ENCODE measurements at places on chromosomes 5 and 9.

GRCh38 chr9:74007833-74008232, 489.3 kb upstream of the RORB start:
- no peak for DNase-seq

GRCh38 chr5:136484808-136485325, 119.5 kb upstream of the TRPC7 start:
- DNase-seq, result no peak

DNA sequence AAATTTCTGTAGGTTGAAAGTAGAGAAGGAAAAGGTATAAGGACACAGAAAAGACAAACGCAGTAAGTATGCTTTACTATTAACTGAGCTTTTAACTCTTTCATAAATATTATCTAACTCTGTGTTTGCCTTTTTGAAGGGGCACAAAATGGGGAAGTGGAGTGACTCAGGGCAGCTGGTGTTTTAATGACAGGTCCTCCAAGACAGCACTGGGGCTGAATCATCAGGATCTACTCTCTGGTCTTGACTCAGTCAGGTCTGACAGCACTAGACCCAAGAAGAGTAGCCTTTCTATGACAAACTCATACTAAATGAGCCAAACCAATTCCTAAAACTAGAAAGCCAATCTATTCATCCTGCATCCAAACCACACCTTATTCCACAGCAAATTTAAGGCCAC, 102.2 kb downstream of the APTX start:
- DNase-seq, result no peak

DNA sequence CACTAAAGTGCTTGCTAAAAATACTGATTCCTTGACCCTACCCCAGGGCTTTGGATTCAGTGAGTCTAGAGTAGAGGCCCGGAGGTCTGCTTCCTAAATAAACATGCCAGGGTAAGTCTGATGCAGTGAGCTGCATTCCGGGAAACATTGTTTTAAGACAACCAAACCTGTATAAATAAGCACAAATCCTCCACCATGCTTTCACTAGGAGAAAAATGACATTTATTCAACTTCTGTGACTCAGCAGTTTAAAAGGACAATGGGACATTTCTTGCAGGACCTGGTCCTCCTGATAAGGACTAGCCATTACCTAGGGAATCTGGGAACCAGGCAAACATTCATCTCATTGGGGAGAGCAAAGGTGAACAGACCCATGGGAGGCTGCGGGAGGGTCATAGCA, 335.3 kb downstream of the MLLT3 start:
- no peak for DNase-seq

GRCh38 chr5:62578540-62578939, at the start of gene LRRC70:
Gene LRRC70 (plus strand): TSS chr5:62578819. CDS start chr5:62579439, 620 bp downstream.
- no peak for DNase-seq

GRCh38 chr5:67644221-67644920, 447.8 kb upstream of the CD180 start:
- DNase-seq, result no peak

- no peak for DNase-seq
Observed at GRCh38 chr9:105661011-105661410, 1.2 kb upstream of the TAL2 start.

DNA sequence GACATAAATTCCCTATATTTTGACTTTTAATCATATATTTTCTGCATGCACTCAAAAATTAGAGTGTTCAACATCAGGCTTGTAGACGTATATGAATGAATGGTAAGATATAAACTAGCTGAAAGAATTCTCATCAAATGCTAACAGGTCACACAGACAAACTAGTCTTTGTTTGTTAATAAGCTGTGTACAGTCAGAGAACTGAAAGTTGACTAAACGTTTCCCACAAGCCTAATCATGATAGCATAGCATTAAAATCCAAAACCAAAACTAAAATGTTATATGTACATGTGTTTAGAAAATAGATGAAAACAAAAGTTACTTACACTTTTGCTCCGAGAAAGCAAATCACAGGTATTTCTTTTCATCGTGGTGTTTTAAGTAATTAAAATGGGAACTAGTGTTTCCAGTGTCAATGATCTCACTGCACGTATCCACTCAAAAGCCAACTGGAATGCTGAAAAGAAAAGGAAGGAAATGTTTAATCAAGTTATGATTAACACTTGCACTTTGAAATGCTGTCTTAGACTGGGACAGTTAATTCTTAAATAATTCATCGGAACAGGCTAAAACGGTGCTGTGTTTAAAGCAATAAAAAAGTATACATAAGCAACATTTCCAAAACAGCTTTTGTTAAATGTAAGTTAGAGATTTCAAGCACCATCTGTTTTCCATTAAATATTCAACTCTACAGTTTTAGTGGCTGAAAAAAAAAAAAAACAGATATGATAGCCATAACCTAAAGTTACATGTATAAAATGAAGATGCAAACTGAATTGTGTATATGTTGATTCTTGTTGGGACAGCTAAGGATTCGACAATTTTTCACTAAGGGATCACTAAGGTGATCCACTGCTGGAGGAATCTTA, 291.9 kb upstream of the PDE4D start:
- DNase-seq, result no peak

GRCh38 chr5:104177651-104178050, 615.1 kb upstream of the NUDT12 start:
- no peak for DNase-seq

GRCh38 chr5:137446615-137447014, 52.5 kb downstream of the SPOCK1 start:
- DNase-seq, result no peak

DNA sequence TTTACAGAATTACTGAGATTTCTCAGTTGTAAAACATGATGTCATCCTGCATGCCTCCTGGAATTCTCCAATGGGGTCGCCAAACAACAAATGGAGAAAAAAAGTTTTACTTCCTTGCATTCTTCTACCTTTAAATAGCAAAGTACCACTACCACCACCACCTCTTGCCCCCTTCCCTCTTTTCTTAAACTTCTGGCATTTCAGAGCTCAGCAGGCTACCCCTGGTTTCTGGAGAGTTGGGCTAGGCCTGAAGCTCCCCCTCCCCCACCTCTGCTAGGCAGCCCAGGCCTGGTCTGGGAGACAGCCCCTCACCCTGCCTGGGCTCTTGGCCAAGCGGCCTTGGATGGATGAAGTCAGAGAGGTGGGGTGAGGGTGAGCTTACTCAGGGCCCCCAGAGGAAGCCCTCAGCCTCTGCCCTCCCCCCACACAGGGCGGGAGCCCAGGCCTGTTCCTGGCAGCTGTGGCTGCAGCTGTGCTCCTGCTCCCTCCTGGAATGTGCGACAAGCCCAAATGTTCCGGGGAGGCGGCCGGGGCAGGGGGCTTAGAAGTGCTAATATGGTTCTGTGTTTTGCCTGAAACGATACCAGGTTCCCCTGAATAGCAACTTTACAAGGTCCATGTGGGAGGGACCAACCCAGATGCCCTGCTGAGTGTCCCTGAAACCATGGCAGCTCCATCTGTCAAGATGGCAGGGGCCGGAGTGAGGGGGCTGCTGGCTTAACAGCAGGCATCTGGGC, 6.0 kb upstream of the CCIN start:
- DNase-seq, result no peak

- DNase-seq, result no peak
Observed at GRCh38 chr9:72443855-72444254, 77.6 kb upstream of the TMC1 start.

DNA sequence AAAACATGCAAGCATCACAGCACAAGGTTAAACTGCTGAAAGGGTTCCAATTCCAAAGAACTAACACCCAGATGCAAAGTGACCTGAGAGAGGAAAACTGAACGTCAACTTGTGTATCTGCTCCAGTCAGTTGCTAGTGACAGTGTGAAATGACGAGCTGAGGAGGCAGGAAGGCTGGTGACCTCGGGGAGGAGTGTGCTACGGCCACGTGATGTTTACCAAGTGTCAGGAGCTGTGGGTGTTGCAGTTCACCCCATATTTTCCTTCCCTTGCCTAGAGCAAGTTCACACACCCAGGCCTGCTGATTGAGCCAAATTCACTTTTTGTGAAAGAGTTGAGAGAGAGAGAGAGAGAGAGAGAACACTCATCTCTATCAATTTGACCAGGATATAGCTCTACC, 231.6 kb upstream of the ANKH start:
- no peak for DNase-seq

DNA sequence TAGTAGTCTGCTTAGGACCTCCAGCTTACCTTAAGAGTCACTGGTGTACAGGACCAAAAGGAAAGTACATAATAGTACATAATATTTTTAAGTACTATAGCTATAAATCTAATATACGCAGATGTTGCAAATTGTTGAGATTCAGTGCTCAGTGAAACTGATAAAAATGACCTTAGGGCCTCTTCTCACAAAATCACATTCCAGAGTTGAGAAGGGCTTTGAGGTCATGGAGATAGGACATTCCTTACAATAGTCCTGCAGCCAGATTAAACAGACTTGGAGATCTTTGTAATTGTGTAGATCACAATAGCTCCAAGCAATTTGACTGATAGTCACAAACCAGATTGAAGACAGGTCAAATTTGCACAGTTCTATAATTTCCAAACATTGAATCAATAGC, 37.7 kb upstream of the PCSK1 start:
- DNase-seq, result no peak

All from caudate nucleus (tissue), 63 donors.